ENCODE measurements at places on chromosomes 4 and X.

DNA sequence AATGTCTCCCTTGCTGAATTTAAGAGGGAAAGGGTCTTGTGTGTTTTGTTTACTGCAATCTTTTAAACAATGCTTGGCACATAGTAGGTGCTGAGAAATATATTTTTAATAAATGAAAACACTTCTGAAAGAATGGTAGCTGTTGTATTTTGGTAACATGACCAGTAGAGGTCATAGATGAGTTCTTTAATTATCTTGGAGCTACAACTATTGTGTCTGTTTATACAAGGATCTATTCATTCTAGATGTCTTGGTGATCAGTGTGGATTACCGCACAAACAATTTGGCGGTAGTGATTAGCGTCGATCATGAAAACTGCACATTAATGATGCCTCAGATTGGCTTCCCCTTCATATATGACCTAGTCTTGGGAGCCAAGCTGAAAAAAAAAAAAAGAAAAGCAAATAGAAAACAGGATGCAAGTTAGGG, 21.4 kb upstream of the SCRG1 start:
- DNase-seq: no peak

DNA sequence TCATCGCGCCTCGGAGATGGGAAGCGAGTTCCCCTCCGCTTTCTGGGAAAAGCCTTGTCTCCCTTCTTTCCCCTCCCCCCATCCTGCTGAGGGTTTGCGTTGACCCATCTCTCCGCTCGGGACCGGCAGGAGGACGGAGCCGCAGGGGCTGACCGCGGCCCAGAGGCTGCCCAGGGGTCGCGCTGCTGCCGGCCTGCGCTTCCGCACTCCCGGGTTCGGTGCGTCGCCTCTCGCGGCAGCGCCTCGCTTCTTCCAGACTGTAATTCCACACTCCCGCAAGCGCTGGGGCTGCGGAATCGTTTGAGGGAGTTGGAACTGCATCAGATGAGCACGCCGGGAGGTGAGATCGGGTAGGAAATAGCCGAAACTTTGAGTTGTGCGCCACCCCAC, 88.3 kb downstream of the BCOR start:
- no peak for DNase-seq

GRCh38 chrX:70504772-70505450, 60.3 kb downstream of the DLG3 start:
- no peak for DNase-seq

- DNase-seq: no peak
Observed at GRCh38 chrX:112735147-112735546, 55.4 kb upstream of the LHFPL1 start.
